Activated naive CD4-positive, alpha-beta T cell (primary cell): ENCODE measurements at places on chromosomes 1 and 21.

GRCh38 chr21:29860346-29860745 lies 79.5 kb downstream of the GRIK1 start:
- DNase-seq: no peak

GRCh38 chr1:6233376-6233775 lies 2.4 kb downstream of the ICMT start:
- no peak for DNase-seq

DNA sequence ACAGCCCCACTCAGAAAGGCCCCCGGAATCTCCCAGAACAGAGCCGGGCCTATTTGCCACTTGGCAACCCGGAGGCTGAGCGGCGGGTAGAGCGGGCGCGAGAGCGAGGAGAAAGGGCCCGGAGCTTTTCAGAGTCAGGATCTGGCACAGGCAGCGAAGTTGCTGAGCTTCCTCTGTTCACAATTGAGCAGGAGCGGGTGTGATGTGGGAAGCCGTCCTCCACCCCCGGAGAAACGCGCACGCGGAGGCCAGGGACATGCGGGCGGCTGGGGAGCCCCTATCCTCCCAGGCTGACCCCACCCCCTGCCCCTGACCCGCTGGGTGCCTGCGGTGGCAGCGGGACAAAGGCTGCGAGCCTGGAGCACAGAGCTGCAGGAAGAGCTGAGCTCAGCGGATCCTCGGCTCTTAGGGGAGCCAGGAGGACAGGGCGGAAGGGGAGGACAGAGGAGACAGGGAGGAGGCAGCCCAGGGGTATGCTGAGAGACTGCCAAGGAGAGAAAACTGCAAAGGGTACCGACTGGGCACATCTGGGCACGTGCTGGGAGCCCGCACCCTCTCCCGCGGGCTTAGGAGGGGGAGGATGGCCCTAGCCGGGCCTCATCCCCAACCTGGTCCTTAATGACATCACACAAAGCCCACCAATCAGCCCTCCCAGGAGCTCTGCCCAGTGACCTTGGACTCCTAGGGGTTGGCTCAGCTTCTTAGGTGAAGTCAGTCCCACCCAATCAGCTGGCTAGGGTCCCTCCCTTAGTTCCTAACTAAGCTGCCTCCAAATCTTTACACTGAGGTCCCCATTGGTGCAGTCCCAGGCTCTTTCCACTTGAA lies 9.3 kb downstream of the KIF21B start:
- no peak for DNase-seq

- no peak for DNase-seq
Observed at GRCh38 chr1:38489844-38490270, 369.7 kb downstream of the RRAGC start.

DNA sequence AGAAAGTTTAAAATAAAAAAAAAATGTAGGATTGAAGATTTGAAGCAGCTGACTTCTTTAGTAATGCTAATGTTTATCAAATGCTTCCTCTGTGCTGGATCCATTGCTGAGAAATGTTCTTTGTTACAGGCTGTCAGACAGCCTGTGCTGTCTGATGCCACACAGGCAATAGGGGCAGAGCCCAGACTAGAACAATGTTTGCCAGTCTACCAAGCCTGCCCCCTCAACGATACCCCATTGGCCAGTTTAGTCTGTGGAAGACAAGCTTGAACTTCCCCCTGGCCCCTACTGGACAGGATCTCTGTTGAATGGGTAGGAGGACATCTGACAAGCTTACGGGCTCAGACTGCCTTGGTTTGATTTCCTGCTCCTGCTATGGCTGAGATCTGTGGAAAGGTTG lies 79.4 kb downstream of the PAPPA2 start:
- no peak for DNase-seq

DNA sequence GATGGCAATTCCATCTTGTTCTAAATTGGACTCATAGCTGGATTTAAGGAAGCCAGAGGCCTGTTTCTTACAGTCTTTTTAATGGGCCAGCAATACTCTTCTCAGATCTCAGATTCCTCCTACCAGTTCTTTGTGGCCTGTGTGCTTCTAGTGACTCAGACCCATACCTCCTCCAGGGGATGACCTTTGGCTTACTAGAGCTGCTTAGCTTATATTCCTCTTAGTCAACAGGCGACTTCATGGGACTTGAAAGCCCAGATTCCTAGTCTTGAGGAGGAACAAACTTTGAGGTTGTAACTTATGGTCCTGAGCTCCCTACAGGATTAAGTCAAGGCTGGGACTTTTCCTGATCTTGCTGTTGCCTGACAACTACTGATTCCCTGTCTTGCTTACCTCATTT lies 12.4 kb upstream of the PAPPA2 start:
- DNase-seq: no peak

DNA sequence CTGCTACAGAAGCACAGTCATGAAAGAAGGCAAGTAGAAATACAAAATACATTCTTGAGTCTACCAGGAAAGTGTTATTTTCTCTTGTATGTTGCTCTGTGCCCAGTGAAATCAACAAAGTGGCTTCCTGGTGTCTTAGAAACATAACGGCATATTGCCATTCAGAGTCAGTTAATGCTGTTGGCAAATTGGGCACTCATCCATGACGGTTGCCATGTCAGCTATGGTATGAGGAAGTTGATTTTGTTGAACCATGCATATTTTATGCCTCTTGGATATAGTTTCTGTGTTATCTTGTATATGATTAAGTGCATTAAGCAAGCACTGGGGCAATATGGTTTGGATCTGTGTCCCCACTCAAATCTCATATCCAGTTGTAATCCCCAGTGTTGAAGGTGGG lies 153.1 kb upstream of the CXADR start:
- DNase-seq: no peak

DNA sequence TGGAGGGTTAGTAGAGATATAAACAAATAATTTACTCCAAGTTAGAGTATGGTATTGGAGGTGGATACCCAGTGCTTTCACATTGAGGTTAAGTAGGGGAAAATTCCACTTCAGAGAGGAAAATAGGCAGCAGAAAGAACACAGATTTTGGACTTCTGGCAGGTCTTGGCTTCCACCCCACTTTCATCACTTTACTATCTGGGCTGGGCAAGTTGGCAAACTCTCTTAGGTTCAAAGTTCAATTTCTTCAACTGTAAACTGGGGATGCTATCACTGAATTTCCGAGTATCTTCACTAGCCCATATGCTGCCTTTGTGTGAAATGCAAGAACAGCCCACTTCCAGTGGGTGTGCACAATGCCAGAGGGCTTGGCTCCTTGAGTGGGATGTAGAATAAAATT lies 214.9 kb downstream of the GABPA start:
- no peak for DNase-seq

- DNase-seq: no peak
Observed at GRCh38 chr1:109717729-109718128, 5.7 kb downstream of the GSTM5 start.

DNA sequence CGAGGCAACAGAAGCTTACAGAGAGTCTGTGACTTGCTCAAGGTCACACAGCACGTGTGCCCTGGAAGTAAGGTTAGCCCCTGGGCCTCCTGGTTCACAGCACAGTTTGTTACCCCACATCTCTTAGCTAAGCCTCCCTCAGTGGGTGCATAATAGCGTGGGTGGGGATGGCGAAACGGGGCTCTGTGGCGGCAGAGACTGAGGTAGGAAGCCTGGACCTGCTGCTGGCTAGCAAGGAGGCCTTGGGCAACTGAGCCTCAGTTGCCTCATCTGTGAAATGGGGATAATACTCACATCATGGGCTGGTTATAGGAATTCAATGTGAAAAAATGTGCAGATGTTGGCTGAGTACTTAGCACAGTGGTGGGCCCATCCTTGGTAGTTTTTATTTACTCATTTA lies 596 bp downstream of the PADI4 start:
- no peak for DNase-seq

DNA sequence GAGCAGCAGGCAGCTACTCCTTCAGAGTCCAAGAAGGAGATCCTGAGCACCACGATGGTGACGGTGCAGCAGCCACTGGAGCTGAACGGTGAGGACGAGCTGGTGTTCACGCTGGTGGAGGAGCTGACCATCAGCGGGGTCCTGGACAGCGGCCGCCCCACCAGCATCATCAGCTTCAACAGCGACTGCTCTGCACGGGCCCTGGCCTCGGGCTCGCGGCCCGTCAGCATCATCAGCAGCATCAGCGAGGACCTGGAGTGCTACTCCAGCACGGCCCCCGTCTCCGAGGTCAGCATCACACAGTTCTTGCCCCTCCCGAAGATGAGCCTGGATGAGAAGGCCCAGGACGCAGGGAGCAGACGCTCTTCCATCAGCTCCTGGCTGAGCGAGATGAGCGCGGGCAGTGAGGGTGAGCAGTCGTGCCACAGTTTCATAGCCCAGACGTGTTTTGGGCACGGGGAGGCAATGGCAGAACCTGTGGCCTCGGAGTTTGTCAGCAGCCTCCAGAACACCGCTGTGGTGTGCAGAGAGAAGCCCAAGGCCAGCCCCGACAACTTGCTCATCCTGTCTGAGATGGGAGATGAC lies 531.8 kb downstream of the KIF26B start:
- DNase-seq: no peak

- DNase-seq: no peak
Observed at GRCh38 chr1:243216741-243217140, 38.3 kb downstream of the CEP170 start.

DNA sequence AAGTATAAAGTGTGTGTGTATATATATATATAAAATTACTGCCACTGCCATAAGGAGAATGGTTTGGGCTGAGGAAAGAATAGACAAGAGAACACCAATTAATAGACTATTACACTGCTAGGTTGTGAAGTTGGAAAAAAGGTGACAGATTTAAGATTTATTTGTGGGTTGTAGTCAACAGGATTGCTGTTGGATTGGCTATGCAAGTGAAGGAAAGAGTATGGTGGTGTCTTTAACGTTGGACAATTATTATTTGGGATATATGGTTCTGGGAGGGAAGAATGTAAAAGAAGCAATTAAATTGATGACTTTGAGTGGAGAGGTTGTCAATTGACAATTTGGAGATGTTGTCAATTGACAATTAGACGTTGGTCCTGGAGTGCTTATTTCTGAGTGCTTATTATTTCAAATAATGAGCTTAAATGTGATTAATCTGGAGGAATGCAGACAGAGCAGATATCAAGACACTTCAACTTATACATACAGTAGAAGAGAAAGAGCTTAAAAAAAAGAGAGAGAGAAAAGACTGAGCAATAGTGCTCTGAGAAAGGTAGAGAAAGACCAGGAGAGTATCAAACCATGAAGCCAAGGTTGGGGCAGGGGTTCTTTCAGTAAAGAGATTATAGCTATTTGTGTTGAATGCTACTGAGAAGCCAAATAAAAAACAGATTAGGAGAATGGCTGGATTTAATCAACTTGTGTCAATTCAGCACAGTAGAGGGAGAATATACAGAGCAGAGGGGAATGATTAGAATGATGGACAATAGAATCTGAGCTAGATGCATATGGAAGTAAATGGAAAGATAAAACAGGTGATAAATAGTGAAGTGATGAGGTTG lies 9.7 kb downstream of the PTGS2 start:
- DNase-seq: no peak

GRCh38 chr1:24540906-24541710 lies 14.8 kb upstream of the NCMAP start:
- no peak for DNase-seq

GRCh38 chr1:187622545-187622944 lies 793.8 kb downstream of the PLA2G4A start:
- DNase-seq: no peak

GRCh38 chr1:107668762-107669161 lies 296.2 kb downstream of the VAV3 start:
- no peak for DNase-seq

DNA sequence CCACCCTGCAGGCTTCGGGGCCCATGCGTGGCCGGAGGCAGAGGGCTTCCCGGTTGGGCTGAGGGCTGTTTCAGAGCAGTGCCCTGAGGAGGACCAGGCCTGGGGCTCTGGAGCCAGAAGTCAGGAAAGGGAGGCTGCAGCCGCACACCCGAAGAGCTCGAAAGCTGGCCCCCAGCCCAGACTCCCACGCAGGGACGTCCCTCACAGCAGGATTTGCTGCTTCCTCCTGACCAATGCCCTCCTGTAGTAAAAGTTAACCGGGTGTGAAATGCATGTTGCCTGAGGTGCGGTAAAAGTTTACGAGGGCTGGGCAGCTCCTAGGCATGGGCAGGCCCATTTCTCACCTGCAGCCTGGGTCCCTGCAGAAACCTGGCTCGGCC lies 101.5 kb upstream of the ARHGEF16 start:
- DNase-seq: no peak

GRCh38 chr1:206883160-206883559 lies 14.1 kb upstream of the IL24 start:
- DNase-seq: no peak

DNA sequence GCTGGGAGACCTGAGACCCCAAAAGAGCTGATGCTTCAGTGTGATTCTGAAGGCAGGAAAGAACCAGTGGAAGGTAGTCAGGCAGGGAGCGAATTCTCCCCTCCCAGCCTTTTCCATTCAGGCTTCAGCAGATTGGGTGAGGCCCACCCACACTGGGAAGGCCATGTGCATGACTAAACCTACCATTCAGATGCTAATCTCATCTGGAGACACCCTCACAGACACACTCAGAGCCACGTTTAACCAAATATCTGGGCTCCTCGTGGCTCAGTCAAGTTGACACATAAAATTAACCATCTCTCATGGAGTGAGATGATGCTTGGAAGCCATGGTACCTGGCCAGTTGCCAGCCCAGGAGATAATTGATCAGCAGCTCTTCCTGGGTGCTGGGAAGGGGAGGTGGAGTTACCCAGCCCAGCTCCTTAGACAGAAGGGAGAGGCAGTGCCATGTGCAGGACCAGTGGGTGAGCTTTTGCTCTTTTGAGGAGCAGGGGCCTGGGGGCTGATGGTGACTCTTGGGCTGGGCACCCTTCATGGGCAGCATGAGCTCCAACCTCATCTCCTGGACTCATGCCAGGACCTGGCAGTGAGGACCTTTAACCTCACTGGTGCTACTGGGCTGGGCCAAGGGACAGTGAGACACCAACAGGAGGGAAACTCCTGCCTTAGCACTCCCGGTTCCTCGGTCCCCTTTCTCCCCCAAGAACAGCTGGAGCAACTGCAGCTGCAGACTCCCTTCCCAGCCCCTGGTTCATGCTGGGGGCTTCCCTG lies 89.0 kb upstream of the ACTL8 start:
- DNase-seq: no peak

DNA sequence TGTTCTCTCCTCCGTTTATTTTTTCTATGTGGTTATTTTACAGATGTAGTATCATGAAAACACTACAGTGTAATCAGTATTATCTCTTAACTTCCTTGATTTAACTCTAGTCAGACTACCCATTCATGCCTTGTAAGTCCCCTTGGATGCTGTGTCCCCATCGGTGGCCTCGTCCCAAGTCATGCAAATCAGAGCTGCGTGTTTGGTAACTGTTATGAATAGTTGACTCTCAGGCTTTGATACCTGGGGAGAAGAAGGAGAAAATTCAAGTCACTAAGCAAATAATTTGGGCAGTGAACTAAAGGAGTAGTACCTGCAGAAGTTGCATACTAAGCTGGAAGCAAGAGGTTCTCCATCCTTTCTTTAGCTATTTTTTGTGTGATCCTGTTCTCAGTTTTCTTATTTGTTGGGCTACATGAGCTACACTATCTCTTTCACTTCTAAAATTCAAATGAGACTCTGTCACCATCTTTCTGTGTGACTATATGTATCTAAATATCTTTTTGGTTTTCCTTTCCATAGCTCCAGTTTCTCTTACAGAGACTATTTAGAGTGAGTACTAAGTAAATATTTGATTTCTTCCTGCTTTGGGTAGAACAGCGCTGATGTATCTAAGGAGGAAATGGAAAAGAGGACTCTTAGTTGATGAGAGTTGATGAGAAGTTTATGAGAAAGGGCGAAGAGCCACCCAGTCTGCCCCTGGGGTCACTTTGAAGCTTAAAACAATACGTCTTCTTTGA lies 50.9 kb downstream of the VANGL2 start:
- no peak for DNase-seq
